CD4-positive, alpha-beta T cell (primary cell): ENCODE measurements at places on chromosomes 4 and X. TPM values are rescaled to one million over a fixed set of nuclear protein-coding genes. Genes with fewer than 3 reads are reported as not detected.

GRCh38 chr4:112343330-112344080, 46.3 kb downstream of the ALPK1 start:
- DNase-seq: no peak

- DNase-seq: no peak
Observed at GRCh38 chrX:39459952-39460351, 637.8 kb downstream of the BCOR start.

- no peak for DNase-seq
Observed at GRCh38 chr4:104188301-104188700, 306.4 kb downstream of the CXXC4 start.

- no peak for DNase-seq
Observed at GRCh38 chr4:141652161-141652778, 15.9 kb downstream of the IL15 start.

Gene ENAM
- not detected for total RNA-seq

Gene ENPP6
- not detected for total RNA-seq

Gene FAT1
- 0.03 TPM for total RNA-seq
